ENCODE measurements at places on chromosomes 4 and X. TPM values are rescaled to one million over a fixed set of nuclear protein-coding genes. Genes with fewer than 3 reads are reported as not detected.

DNA sequence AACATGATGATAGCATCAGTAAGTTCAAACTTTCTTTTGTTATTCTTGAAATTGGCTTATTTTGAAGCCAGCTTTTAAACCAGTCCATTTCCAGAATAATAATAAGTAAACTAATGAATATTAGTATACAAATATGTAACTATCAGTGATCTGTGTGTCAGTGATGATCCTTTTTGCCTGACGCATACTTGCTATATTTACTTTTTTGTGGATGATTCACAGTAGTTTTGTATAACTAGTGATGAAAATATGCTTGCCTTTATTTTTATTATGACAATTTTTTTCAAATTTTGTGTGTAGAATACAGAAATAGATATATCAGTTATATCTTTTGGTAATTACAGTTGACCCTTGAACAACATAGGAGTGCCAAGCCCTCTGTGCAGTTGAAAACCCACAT is 49.5 kb downstream of the USP53 start:
- H3K36me3 ChIP-seq = peaks cover 92% of the 10 kb centered on the region
- H3K4me1 ChIP-seq = no peaks in the 10 kb centered on the region
- no peak overlapping the region for H3K4me3 ChIP-seq
- H3K27me3 ChIP-seq = no peaks in the 10 kb centered on the region
- no peak for DNase-seq

GRCh38 chr4:94758700-94759399 is 1.1 kb downstream of the BMPR1B start:
- H3K4me1 ChIP-seq = peaks cover 4% of the 10 kb centered on the region
- no peak for DNase-seq
- H3K4me3 ChIP-seq = peak overlapping the region; percentile 43

DNA sequence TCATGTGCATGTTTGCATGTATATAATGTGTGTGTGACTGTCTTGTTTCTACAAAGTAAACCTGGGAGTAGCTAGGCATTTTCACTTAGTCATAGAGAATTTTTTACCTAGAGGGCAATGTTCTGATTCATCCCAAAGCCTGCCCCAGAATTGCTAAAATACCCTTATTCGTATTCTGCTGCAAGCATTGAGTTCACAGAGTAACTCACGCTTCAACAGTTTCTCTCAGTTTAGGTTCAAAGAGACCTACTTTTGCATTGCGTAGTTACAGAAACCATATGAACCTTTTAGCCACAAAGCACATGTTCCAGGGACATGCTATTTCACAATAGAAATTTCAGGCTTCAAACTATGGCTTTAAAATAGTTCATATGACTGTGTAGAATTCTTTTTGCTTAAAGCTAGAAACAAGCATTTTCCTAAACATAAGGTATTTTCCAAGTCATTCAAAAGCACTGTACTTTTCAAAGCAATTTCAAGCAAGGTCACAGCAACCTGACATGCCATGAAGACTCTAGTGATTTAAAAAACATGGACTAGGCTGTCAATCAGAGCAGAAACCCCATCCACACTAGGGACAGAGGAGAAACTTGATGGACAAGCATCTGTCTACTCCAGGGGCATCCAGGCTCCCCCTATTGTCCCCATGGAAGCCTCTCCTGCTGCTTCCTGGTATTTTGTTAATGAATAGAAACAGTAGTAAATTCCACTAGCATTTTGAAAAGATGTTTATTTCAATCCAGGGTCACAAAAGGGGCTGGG is 81.5 kb upstream of the MAPK10 start:
- no peaks in the 10 kb centered on the region for H3K4me1 ChIP-seq
- no peaks in the 10 kb centered on the region for H3K27me3 ChIP-seq
- no peak for DNase-seq
- no peak overlapping the region for H3K27ac ChIP-seq

GRCh38 chr4:170128219-170128804 is 38.6 kb upstream of the AADAT start:
- no peaks in the 10 kb centered on the region for H3K27me3 ChIP-seq
- H3K36me3 ChIP-seq = no peaks in the 10 kb centered on the region
- no peak for DNase-seq
- no peaks in the 10 kb centered on the region for H3K4me1 ChIP-seq

The SOD3 gene
- 198 TPM for total RNA-seq
